ENCODE measurements at places on chromosomes 6 and 20. TPM values are rescaled to one million over a fixed set of nuclear protein-coding genes. Genes with fewer than 3 reads are reported as not detected.

LY6G6D gene
- not detected for total RNA-seq

ALDH8A1 gene
- total RNA-seq = 0.17 TPM

CDSN gene
- 0.05 TPM for total RNA-seq

SLPI gene
- total RNA-seq = 10.9 TPM

ANKS1A gene
- 7.9 TPM for total RNA-seq

ARHGAP18 gene
- total RNA-seq = 4.9 TPM

WASF1 gene
- 11.6 TPM for total RNA-seq

SLC35D3 gene
- not detected for total RNA-seq

SLC16A10 gene
- total RNA-seq = 0.78 TPM

GSTA3 gene
- total RNA-seq = not detected

PNPLA1 gene
- total RNA-seq = not detected
